Kidney (tissue), 22 donors: ENCODE measurements at places on chromosomes 12 and 14. TPM values are rescaled to one million over a fixed set of nuclear protein-coding genes. Genes with fewer than 3 reads are reported as not detected.

GRCh38 chr14:31207287-31207754, 272 bp downstream of the HECTD1 start:
- no peak for DNase-seq

DNA sequence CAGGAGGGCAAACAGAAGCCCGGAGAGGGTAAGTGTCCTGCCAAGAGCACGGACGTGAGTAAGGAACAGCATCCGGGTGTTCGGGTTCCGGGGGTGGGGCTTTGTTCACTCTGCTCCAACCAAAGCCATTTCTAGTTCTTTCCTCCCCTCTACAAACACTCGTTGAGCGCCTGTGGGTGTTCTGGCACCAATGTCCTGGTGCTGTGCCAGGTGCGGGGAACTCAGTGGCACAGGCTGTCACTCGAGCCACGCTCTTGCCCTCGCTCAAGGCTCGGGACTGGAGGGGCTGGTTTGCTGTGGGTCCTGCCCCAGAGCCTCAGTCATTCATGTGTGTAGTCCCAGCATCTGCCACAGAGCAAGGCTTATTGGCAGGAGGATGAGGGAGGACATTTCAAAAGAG, 157.5 kb downstream of the CALM1 start:
- no peak for DNase-seq

DNA sequence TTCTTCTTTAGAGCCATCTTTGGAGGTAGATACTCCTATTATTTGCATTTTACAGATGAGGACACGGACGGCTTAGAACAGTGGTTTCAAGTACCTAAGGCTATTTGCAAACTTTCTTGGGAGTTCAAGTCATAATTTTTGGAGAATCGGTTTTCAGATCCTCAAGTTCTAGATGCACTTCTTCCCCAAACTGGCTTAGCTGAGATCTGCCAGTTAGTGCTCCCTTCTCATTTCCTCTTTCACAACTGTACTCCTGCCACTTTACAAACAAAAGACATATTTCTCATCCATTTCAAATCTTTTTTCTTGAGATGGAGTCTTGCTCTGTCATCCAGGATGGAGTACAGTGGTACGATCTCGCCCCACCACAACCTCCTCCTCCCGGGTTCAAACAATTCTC, 77.3 kb downstream of the HELB start:
- no peak for DNase-seq

- DNase-seq, result no peak
Observed at GRCh38 chr12:132521712-132522292, 31.9 kb downstream of the FBRSL1 start.

DNA sequence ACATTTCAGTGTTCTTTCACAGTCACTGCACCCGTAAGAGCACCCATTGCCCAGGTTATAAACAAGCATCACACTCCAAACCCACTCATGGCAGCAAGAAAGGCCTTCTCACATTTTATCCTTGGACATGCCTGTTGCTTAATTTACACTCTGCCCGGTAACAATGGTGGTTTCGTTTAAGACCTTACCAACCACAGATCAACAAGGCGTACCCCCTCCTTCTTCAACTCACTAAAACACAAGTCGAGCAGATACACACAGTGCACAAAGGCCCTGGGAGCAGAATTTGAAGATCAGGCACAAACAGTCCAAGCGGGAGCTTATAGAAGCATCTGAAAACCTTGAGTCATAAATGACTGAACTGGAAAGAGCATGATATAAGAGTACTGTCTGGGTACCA, 98.1 kb downstream of the GALC start:
- DNase-seq, result no peak

DNA sequence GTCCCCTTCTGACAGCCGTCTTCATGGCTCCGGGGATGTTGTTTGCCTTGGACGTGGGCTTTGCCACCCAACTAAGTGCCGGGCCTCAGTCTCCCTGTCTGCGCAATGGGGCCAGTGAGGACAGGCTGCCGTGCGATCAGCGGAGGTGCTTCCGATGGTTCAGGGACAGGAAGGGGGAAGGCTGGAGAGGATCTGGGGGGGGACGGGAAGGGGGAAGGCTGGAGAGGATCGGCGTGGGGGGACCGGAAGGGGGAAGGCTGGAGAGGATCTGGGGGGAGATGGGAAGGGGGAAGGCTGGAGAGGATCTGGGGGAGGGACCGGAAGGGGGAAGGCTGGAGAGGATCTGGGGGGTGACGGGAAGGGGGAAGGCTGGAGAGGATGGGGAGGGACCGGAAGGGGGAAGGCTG, 3.4 kb downstream of the MMP17 start:
- no peak for DNase-seq

Gene REC8
- 51.4 TPM for polyA plus RNA-seq

DNA sequence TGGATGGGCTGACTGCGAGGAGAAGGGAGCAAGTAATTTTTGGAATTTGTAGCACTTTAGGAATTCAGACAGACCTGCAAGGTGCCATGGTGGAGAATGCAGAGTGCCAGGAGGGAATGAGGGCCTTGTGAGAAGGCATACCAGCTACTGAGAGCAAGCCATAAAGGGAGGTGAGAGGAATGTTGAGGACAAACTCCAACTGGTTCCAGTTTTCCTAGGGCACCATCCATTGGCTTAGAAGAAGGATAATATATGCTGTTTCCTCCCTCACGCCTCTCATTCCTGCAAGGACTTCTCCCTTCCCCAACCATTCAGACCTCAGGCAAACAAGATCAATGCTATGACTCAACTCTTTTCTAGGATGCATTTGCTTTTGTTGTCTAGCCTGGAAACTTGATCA, 11.2 kb upstream of the DAAM1 start:
- no peak for DNase-seq

GRCh38 chr14:27370074-27370473, 772.2 kb upstream of the NOVA1 start:
- no peak for DNase-seq

Gene BIN2
- 3.4 TPM for polyA plus RNA-seq

- no peak for DNase-seq
Observed at GRCh38 chr14:90760591-90761316, 55.5 kb downstream of the TTC7B start.

GRCh38 chr14:68939893-68940613, 39.0 kb downstream of the ACTN1 start:
- DNase-seq, result peak; percentile 96

- peak; percentile 94 for DNase-seq
Observed at GRCh38 chr14:72888192-72888591, 5.7 kb downstream of the DPF3 start.

Gene LDHB
- polyA plus RNA-seq, result 2,485 TPM

DNA sequence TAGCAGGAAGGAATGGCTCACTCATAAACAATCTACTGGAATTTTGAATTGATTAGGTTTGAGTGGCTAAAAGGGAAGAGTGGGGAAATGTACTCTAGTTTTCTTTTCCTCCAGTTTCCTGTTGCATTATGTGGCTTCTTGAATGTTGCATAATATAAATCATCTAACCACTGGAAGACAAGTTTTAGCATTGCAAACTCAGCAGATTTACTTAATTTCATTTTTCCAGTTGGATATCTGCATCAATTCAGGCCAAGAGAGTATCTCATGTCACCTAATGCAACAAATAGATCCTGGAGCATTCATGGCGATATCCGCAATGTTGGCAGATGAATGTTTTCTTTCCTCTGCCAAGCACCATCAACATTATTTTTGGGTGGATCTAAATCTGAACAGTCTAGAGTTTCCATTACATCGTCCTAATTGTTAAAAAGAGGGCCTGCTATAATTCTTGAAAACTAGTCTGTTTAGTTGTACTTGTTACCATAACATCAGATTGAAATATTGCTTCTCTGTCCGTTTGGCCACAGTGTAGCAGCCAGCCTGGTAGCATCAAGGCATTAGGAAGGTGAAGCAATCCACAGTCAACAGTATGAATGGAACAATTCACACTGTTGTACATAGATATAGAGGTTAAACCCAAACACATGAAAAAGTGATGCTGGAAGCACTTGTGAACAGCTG, 544.2 kb downstream of the ETNK1 start:
- DNase-seq, result no peak

DNA sequence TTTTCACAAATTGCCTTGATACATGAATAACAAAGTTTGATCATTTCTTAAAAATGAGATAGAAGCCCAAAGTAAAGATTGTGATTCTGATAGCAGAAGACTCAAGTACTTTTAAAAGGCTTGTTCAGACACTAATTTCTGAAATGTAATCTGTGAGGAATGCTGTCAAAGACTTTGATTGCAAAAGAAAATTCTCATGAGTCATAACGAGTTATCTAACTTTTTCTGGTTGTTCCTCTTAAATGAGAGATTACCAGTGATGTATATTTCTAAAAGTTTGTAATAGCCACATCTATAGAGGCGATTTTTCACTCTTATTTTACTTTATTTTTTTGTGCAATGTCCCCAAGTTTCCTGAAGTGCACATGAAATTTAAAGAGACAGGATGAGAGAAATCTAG, 7.0 kb downstream of the PYGL start:
- no peak for DNase-seq

DNA sequence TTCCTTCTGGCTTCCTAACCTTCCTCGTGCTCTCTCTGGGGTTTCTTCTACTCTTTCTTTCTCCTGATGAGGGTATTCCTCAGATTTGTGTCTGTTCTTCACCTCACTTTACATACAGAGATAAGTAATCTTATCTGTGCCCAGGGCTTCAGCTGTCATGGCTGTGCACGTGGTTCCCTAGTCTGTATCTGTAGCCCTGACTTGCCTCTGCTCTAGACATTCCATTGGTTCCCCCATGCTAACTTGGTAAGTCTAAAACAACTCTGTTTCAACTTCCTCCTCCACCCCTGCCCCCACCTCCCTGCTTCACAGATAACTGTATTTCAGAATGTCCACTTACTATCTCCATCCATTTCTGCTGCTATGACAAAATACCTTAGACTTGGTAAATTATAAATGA, 10.8 kb downstream of the DIP2B start:
- no peak for DNase-seq

DNA sequence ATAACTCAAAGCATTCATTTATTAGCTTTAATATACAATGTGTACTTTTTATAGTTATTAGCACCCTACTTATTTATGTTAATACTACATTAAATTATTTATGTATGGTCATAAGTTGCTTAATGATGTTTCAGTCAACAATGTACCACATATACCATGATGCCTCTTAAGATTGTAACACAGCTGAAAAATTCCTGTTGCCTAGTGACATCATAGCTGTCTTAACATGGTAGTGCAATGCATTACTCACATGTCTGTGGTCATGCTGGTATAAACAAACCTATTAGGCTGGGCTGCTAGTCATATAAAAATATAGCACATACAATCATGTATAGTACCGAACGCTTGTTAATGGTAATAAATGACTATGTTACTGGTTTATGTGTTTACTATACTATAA, 120.4 kb downstream of the ANO6 start:
- DNase-seq, result no peak

Gene ASPG
- 58.1 TPM for polyA plus RNA-seq

DNA sequence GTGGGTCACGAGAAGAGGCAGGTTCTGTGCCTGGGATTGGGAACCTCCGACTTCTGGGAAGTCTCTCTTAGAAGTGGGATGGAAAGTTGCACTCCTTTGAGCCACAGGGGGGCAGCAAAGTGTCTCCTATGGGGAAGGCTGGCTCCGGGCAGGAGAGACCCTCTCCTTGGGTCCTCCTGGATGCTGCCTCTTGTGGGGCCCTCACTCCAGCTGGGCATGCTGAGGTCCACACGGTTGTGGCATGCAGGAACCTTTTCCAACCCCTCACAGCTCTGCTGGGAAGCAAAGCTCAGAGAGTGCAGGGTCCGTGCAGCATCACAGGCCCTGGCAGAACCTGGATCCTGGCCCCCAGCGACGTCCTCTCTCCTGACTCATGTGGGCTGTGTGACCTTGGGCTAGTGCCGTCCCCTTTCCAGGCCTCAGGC, 17.4 kb downstream of the SDSL start:
- peak; percentile 75 for DNase-seq
